ENCODE measurements at places on chromosomes 5 and 9. TPM values are rescaled to one million over a fixed set of nuclear protein-coding genes. Genes with fewer than 3 reads are reported as not detected.

GRCh38 chr5:161167016-161167767 lies 315.2 kb upstream of the ATP10B start:
- H3K27me3 ChIP-seq, result 0 out of 2 replicates have a peak, but pooled peaks cover 3% of the 10 kb centered on the region
- H3K4me1 ChIP-seq, result no peaks in the 10 kb centered on the region

DNA sequence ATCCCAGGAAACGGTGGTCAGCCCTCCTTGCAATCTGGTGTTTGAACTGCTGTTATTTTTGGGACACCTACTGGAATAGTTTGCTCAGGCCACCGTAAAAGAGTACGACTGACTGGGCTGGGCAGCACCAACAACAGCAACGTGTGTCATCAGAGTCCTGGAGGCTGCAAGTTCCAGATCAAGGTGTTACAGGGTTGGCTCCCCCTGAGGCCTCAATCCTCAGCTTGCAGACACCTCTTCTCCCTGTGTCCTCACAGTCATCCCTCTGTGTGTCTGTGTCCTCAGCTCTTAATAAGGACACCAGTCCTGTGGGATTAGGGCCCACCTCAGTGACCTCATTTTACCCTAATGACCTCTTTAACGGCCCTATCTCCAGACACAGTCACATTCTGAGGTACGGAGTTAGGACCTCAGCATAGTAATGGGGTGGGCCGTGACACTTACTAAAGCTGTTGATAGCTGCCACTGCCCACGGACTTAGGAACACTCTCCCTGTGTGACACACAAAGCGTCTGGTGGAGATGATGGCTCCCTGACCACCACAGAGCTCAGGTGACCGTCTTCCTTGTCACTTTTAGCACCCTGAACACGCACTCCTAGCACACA lies 16.8 kb downstream of the GLT6D1 start:
- H3K4me3 ChIP-seq, result no peak overlapping the region
- no peak for DNase-seq
- no peaks in the 10 kb centered on the region for H3K36me3 ChIP-seq
- peaks cover 19% of the 10 kb centered on the region for H3K27me3 ChIP-seq

The PCDHB7 gene
- total RNA-seq, result 1.1 TPM

GRCh38 chr5:89396278-89396954 lies 513.4 kb upstream of the MEF2C start:
- DNase-seq, result no peak
- no peaks in the 10 kb centered on the region for H3K27me3 ChIP-seq
- no peaks in the 10 kb centered on the region for H3K4me1 ChIP-seq
- no peak overlapping the region for H3K4me3 ChIP-seq
- H3K36me3 ChIP-seq, result no peaks in the 10 kb centered on the region

The SHC3 gene
- not detected for total RNA-seq

The PAX5 gene
- 3.0 TPM for total RNA-seq

The RASA1 gene
- total RNA-seq, result 59.7 TPM

DNA sequence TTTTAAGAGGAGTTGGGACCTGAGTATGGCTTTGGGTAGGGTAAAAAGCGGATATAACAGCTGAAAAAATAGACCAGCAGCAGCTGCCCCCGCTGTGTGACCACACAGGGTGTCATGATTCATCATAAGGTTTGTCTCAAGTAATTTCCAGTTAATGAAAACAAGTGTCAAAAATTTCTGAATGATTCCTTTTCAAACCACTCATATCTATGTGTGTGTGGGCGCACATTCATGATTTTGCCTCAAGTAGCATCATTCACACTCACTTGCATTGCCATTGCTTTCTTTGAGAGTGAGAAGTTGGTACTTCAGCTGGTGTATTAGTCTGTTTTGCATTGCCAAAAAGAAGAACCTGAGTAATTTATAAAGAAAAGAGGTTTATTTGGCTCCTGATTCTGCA lies 12.1 kb upstream of the TNFAIP8 start:
- no peaks in the 10 kb centered on the region for H3K36me3 ChIP-seq
- peak; percentile 87 for DNase-seq
- peak overlapping the region; percentile 83 for H3K27ac ChIP-seq
- no peak overlapping the region for H3K4me3 ChIP-seq
- H3K27me3 ChIP-seq, result no peaks in the 10 kb centered on the region

DNA sequence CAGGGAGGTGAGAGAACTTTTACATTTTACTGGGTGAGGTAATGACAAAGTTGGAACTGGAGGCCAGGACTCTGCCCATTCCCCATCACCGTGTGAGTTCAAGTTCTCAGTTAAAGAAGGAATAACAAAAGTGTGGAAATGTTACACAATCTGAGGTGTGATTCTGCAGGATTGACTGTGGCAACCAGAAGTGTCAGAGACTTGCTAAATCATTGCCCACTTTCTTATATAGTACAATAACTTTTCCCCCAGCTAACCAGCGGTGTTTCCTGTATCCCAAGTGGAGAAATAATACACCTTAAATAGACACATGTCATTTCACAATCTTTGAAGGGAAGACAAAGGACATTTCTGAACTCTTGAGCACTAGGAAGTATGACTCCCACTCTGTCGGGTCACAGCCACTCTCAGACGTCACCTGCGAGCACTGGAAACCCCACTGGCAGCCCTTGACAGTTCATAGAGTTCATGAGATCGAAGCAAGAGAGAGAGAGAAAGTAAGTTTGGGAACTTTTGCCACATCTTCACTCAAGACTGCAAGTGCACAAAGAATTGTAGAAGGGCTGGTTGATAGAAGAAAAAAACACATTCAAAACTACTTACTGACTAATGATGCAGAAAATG lies 28.4 kb downstream of the PAX5 start:
- no peaks in the 10 kb centered on the region for H3K27me3 ChIP-seq
- H3K4me1 ChIP-seq, result no peaks in the 10 kb centered on the region
- no peak overlapping the region for H3K4me3 ChIP-seq
- no peak overlapping the region for H3K27ac ChIP-seq
- no peaks in the 10 kb centered on the region for H3K36me3 ChIP-seq

The PRRX2 gene
- 0.18 TPM for total RNA-seq

- no peak overlapping the region for H3K27ac ChIP-seq
- no peak for DNase-seq
- no peak overlapping the region for H3K4me3 ChIP-seq
- H3K27me3 ChIP-seq, result no peaks in the 10 kb centered on the region
- H3K36me3 ChIP-seq, result no peaks in the 10 kb centered on the region
Measured at GRCh38 chr5:142506756-142507155, 179.1 kb downstream of the FGF1 start.

The RORB gene
- total RNA-seq, result not detected

GRCh38 chr9:96462541-96462940 lies 12.6 kb downstream of the HABP4 start:
- no peak for DNase-seq
- H3K36me3 ChIP-seq, result peaks cover 3% of the 10 kb centered on the region
- H3K27ac ChIP-seq, result no peak overlapping the region
- no peaks in the 10 kb centered on the region for H3K27me3 ChIP-seq

GRCh38 chr9:120030847-120031246 lies 549.1 kb downstream of the CDK5RAP2 start:
- H3K27me3 ChIP-seq, result peaks cover 6% of the 10 kb centered on the region
- H3K4me3 ChIP-seq, result no peak overlapping the region
- no peaks in the 10 kb centered on the region for H3K36me3 ChIP-seq
- no peaks in the 10 kb centered on the region for H3K4me1 ChIP-seq

GRCh38 chr9:109448223-109448622 lies 49.9 kb downstream of the PTPN3 start:
- no peaks in the 10 kb centered on the region for H3K27me3 ChIP-seq
- no peaks in the 10 kb centered on the region for H3K36me3 ChIP-seq
- no peak overlapping the region for H3K27ac ChIP-seq
- peak; percentile 51 for DNase-seq
- H3K4me3 ChIP-seq, result no peak overlapping the region

DNA sequence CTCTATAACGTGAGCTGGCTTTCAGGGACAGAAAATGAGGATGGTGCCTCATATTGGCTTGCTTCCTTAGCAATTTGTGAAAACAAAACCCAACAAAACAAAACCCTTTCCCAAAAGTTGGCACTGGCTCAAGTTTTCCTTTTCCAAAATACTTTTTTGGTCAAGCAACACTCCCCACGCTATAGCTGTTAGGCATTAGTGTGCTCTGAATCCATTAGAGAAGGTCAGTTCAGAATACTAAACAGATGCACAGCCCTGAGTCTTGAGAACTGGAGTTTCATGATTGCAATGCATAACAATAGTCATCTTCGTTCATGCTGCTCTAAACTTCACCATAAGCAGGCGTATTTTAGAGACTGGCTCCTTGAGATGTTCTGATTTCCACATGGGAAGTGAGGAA lies 172.0 kb upstream of the KLF9 start:
- DNase-seq, result no peak
- H3K36me3 ChIP-seq, result no peaks in the 10 kb centered on the region
- no peaks in the 10 kb centered on the region for H3K27me3 ChIP-seq
- H3K4me1 ChIP-seq, result no peaks in the 10 kb centered on the region
- H3K4me3 ChIP-seq, result no peak overlapping the region

The CXCL14 gene
- not detected for total RNA-seq

DNA sequence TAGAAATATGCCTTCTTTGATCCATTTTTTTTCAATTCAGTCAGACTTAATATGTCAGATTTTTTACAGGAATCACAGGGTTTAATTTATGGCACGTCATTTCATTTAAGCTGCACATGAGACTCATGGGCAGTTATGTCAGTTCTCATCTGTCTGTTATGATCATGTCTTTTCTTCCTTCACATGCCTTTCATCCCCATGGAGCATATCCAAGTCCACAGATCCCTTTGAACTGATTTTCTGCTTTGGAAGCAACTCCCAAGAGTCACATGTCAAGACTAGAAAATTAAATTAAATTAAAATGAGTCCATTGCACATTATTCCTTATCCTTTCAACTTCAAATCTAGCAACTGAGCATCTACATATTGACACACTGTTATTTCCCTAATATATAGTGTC lies 1274.0 kb upstream of the C9orf72 start:
- H3K27ac ChIP-seq, result no peak overlapping the region
- H3K4me1 ChIP-seq, result no peaks in the 10 kb centered on the region
- no peak overlapping the region for H3K4me3 ChIP-seq
- no peaks in the 10 kb centered on the region for H3K36me3 ChIP-seq

GRCh38 chr5:93226202-93226735 lies 354.8 kb downstream of the NR2F1-AS1 start:
- no peaks in the 10 kb centered on the region for H3K36me3 ChIP-seq
- no peak overlapping the region for H3K27ac ChIP-seq
- no peak overlapping the region for H3K4me3 ChIP-seq
- no peaks in the 10 kb centered on the region for H3K4me1 ChIP-seq
- no peaks in the 10 kb centered on the region for H3K27me3 ChIP-seq
- DNase-seq, result no peak

DNA sequence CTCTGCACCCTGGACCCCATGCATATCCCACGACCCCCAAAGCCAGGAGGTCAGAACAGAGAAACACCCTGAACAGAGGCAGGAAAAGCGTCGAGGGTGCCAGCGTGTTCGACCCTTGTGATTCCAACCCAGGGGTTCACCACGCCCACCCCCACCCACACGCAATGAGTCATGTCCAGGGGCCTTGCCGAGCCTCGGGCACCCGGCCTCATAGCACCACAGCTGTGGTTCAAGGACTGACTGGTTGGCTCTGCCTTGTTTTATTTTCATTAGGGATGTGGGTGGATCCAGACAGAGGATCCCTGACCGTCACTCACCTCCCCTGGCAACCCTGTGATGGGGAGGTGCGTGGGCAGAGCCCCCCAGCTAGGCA lies 9.5 kb upstream of the QSOX2 start:
- peaks cover 52% of the 10 kb centered on the region for H3K27me3 ChIP-seq
- peaks cover 16% of the 10 kb centered on the region for H3K4me1 ChIP-seq
- DNase-seq, result peak; percentile 65
- H3K36me3 ChIP-seq, result no peaks in the 10 kb centered on the region
- H3K27ac ChIP-seq, result no peak overlapping the region

The PCDHGA1 gene
- total RNA-seq, result 3.5 TPM

DNA sequence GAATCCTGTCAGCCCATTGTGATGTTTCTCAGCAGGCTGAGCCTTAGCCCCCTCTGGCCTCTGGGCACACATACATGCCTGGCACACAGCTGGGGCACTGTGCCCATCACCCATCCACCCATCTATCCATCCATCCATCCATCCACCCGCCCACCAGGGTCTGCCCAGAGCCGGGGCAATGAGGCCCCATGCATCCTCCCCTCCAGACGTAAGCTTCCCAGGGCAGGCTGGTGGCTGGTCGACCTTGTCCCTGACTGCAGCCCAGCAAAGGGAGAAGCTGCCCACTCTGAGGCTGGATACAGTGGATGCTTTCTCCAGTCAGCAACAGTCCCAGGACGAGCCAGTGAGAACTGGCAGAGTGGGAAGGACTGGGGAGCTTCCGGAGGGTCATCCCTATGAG lies 21.1 kb upstream of the SLC25A51 start:
- H3K27me3 ChIP-seq, result no peaks in the 10 kb centered on the region
- H3K27ac ChIP-seq, result no peak overlapping the region
- no peaks in the 10 kb centered on the region for H3K36me3 ChIP-seq
- H3K4me1 ChIP-seq, result no peaks in the 10 kb centered on the region

The MEGF10 gene
- 67.6 TPM for total RNA-seq

GRCh38 chr9:123162791-123163345 lies 105.5 kb downstream of the STRBP start:
- no peak overlapping the region for H3K27ac ChIP-seq
- no peak for DNase-seq
- H3K4me3 ChIP-seq, result no peak overlapping the region
- H3K36me3 ChIP-seq, result no peaks in the 10 kb centered on the region
- no peaks in the 10 kb centered on the region for H3K27me3 ChIP-seq
- no peaks in the 10 kb centered on the region for H3K4me1 ChIP-seq

The ADRB2 gene
- total RNA-seq, result 0.08 TPM

The C5orf15 gene
- 82.3 TPM for total RNA-seq

DNA sequence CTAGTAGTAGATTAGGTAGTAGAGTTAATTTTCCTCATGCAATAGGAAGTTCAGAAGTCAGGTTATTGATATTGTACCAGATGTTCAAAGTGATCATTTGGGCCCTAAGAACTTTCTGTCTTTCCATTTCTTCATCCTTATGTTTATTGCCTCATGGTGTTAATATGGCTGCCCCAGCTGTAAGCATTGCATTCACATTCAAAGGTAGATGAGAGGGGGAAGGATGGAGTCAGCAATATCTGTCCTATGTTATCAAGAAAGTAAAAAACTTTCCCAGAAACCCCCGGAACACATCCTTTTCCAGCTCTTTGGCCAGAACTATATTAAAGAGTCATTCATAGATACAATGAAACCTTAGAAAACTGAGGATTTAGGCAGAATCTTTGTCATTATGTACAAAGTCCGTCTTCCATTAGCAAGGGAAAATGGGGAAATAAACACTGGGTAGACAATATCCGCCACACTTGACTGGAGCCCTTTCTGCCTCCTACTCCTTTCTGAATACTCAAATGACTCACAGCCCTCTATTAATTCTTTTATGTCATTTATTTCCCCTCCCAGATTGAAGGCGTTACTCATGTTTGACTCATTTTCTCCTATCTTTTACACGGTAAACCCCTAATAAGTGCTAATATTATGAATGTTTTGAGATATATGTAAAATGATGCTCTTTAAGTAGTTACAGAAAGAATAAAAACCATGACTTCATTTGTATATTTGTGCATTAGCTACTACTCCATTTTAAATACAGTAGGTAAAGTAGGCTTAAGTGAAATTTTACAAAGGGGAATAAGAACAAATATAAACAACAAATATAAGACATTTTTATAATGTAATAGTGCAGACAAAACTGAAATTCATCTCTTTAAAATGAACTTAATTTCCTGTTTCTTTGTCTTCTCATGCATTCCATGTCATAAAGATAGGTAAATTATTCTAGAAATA lies 127.6 kb downstream of the SLF1 start:
- H3K36me3 ChIP-seq, result no peaks in the 10 kb centered on the region
- H3K27me3 ChIP-seq, result no peaks in the 10 kb centered on the region
- H3K4me1 ChIP-seq, result no peaks in the 10 kb centered on the region
- no peak overlapping the region for H3K27ac ChIP-seq
- no peak overlapping the region for H3K4me3 ChIP-seq
- DNase-seq, result no peak

- no peaks in the 10 kb centered on the region for H3K4me1 ChIP-seq
- no peak for DNase-seq
- H3K27ac ChIP-seq, result no peak overlapping the region
Measured at GRCh38 chr9:72812559-72813111, 140.2 kb downstream of the ALDH1A1 start.

Measured in SJCRH30 (cell line).